ENCODE measurements at places on chromosomes 1 and 21.

DNA sequence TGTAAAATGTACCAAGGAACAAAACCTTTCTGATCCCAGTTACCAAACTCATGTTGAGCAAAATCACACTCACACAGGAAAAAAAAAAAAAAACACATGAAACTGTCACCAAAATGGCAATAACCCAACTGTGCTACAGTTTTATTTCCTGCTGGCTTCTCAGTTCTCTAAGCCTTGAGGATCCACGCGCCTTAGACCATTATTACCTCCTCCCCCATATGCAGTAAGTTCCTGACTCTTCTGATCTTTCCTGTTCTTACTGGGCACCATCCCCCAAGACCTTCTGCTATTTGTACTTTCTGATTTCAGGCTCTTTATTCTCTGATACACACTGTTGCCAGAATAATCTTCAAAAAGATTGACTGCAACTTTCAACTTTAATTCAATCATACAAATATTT lies 79.6 kb downstream of the SLC45A1 start:
- DNase-seq = no peak

DNA sequence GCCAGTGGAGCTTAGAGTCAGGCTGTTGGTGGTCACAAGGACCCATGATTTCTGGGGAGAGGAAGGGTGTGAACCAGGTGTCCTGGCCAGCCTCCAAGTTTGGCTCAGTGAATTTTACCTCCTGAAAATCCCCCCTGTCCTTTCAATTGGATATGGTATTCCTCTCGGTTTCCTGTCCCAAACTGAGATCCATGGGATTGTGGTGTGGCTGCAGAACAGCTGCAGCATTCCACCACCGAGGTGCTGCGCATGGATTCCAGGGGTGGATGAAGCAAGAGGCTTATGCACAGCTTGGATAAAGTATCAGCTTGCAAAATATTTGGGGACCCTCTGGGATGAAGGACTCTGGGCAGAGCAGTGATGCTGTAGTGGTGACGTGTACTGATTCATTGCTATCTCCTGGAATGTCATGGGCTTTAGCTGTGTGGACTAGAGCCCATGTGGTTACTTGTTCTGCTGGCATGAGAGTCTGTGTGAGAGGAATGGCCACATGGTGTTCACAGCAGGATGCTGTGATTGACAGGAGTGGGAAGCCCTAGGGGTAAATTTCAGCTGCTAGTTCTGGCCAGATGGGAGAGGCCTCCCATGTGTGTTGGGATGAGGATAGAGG lies 148.7 kb upstream of the SPAG17 start:
- no peak for DNase-seq

- DNase-seq = no peak
Measured at GRCh38 chr1:23869051-23869450, 961 bp upstream of the FUCA1 start.

- DNase-seq = no peak
Measured at GRCh38 chr1:208923946-208924720, 659.4 kb upstream of the CAMK1G start.

GRCh38 chr1:15325375-15326085 lies 78.5 kb downstream of the FHAD1 start:
- DNase-seq = no peak

- peak; percentile 86 for DNase-seq
Measured at GRCh38 chr1:155206891-155207805, 549 bp downstream of the THBS3 start.

DNA sequence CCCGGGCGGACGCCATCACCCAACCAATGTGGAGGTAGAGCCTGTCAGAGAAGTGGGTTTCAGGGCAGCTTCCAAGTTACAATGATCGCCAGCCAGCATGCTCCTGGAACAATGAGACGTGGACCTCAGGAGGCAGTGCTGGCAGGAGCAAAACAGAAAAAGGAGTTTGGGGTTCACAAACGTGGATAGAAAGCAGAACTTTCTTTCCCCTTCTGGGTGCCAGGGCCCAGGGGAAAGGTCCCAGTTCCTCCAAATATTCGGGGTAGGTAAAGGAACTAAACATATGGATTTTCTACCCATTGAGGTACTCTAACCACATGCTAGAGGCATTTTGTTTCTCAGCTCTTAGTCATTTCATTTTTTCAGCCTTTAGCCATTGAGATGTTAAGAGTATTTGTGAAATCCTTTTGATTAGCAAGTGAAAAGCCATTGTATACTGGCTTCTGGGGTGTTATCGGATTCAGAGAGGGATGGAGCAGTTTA lies 488.4 kb upstream of the ADGRL2 start:
- no peak for DNase-seq

DNA sequence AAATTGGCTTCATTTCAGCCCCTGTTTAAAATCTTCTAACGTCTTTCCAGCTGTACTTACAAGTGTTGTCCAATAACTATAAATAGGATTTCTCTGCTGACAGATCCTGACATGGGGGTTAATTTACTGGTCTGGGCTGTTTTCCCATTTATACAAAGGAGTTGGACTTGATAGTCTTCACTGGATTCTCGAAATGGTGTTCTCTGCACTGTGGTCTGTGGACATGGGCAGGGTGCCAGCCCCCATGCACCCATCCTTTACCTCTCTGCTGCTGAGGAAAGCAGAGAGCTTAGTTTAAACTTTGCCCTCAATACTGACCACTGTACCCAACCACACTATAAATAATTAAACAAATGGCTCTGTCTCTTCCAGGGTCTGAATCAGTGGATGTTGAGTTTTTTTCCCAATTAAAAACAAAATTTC lies 5.2 kb downstream of the DIO1 start:
- no peak for DNase-seq

GRCh38 chr1:25080294-25081209 lies 150.5 kb upstream of the RUNX3 start:
- no peak for DNase-seq

DNA sequence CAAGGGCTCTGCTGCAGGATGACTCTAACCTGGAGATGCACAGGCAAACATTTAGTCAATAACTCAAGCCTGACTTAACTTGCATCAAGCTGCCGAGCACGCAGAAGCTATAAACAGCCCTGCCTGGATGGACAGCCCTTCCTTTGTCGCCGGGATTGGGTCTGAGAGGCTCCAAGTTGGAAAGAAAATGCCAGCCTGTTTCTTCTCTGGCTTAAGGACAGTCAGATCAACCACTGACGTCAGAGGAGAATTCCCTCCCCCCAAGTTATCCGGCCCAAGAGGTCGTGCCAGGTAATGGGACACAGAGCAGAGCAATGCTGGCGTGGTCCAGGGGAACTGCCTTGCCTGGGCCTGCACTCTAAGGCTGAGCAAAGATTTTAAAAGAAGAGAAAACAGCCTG lies 27.1 kb upstream of the LRRC38 start:
- DNase-seq = no peak

- DNase-seq = no peak
Measured at GRCh38 chr1:71698186-71698585, 584.2 kb downstream of the NEGR1 start.

DNA sequence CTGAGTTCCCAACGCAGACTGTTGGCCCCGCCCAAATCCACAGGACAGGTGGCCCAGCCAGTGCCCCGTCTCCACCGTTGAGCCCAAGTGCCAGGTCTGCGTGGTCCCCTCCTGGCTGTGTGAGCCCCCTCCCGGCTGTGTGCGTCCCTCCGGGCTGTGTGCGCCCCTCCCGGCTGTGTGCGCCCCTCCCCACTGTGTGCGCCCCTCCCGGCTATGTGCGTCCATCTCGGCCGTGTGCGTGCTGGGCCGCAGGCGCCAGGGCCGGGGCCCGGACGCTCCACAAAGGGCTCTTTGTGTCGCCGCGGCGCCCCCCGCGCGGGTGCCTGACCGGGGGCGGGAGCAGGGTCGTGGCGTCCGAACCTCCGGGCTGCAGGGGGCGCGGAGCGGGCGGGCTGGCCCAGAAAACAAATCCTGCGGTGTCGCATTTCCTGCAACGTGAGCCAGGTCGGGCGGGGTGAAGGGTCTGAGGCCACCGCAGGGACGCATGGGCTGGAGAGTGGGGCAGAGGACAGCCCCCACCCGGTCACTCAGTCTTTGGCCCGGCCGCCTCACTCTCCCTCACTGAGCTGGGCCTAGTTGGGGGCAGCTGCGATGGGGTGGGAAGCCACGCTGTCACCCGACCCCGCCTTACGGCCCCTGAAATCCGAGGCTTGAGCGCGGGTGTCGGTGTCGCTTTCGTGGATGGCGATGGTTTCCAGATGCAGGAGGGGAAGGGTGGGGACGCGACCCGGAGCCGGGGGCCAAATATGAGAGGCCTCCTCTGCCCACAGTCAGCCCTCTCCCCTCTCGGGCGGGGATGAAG lies 18.8 kb downstream of the TNFRSF25 start:
- DNase-seq = no peak

DNA sequence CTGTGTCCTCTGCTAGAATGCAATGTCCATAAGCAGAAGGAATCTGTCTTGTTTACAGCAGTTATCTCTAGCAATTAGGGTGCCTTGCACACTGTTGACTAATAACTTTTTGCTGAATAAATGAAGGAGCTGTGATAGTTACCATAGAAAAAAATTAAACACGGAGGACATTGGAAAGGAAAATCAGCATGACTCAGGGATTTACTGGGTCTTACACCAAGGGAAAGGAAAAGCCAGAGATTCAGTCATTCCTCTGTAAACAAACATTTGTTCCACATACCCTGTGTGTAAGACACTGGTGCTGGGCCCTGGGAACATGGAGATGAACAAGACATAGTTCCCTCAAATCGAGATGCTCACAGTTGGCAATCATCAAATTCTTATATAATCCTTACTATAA lies 183.3 kb downstream of the PTGER3 start:
- no peak for DNase-seq

GRCh38 chr1:155080312-155081228 lies 1.9 kb downstream of the EFNA3 start:
- DNase-seq = no peak

- no peak for DNase-seq
Measured at GRCh38 chr1:174954073-174954460, 45.7 kb upstream of the CACYBP start.

GRCh38 chr1:177547200-177547599 lies 376.4 kb downstream of the BRINP2 start:
- no peak for DNase-seq

DNA sequence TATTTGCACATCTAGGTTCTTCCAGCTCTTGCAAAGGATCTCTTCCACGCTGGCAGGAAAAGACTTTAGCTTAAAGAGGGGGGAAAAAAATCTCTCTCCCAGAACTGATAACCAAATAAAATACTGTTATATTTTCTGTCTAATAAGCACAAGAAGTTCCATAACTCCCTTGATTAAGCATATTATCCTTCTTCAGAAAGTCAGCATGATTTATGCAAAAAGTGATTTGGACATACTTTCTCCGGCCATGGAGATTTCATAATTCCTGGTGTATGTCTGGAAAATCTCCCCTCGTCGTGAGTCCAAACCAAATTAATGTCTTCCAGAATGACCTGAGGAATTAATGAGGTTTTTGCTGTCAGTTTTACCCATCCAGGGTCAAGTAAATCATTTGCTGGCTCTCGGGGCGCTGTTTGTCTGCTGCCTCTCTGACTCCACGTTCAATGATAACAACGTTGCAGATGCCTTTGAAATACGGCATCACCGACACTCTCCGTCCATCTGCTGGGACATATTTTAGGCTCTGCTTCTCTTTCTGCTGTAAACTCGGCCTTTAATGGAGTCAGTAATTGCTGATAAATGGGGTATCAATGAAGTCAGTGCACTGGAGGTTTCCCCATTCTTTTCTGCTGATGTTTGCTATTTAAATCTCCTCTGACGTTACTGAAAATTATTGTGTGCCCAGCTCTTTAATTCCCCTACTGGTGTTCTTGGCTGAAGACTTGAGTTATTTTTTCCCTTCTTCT lies 112.9 kb downstream of the HLX start:
- DNase-seq = no peak

- DNase-seq = no peak
Measured at GRCh38 chr1:212609701-212610574, 1.4 kb downstream of the ATF3 start.

DNA sequence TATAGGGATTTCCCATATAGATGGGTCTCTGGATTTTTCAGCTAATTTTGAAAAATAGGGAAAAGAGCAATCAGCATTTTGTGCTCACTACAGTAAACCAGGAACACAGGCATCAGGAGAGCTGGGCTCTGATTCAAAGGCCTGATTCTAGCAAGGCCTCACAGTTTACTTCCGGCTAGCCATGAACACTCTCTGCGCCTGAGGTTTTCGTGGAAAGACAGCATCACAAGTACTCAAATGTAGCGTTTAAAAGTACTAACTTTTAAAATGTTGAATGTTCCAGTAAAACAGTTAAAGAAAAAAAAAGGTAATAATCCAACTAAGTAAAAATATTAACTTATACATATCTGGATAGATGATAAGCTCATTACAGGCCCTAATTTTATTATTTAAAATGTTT lies 120.6 kb downstream of the SLC45A1 start:
- DNase-seq = no peak

DNA sequence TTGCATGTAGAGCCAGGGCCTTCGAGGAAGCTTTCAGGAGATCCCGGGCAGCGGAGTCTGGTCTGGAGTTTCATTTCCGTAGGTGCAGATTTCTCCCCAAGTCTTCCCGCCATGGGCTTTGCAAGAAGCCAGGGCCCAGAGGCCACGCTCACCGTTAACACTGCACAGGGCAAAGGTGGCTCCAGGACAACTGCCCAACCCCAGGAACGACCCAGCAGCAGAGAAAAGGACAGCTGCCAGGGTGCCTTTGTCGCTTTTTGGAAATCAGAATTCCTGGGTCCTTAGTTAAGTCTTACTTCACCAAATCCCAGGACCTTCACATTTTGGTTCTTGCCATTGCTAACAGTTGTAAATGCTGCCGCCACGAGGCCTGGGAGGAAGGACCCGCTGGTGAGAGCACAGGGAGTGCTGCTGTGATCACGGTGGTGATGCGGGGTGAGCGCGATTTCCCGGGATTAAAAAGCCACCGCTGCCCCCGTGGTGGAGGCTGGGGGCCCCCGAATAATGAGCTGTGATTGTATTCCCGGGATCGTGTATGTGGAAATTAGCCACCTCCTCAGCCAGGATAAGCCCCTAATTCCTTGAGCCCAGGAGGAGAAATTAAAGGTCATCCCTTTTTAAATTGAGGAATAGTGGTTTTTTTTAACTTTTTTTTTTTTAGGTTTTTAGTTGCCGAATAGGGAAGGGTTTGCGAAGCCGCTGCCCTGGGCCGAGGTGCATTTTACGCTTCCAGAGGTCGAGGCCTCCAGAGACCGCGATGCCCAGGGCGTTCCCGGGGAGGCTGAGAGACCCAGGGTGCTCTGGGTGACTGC lies 8.2 kb downstream of the SIM2 start:
- no peak for DNase-seq

- DNase-seq = no peak
Measured at GRCh38 chr21:30044447-30045064, 104.8 kb upstream of the GRIK1 start.

DNA sequence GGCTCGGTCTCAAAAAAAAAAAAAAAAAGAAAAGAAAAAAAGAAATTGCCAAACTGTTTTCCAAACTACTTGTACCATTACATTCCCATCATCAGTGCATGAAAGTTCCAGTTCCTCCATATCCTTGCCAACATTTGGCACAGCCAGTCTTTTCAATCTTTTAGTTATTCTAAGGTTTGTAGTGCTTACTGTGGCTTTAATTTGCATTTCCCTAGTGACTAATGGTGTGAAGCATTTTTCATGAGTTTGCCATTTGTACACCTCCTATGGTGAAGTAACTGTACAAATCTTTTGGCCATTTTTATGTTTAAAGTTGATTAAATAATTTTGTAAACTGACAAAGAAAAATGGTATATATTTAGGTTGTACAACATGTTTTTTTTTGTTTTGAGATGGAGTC lies 70.7 kb downstream of the DEGS1 start:
- DNase-seq = no peak

GRCh38 chr21:46314441-46315020 lies 9.1 kb downstream of the C21orf58 start:
- DNase-seq = no peak

- DNase-seq = no peak
Measured at GRCh38 chr1:208111646-208112190, 132.5 kb downstream of the PLXNA2 start.

- peak; percentile 18 for DNase-seq
Measured at GRCh38 chr1:151340870-151341754, 5.9 kb downstream of the RFX5 start.

Data from stimulated activated CD8-positive, alpha-beta memory T cell treated with anti-CD3 and anti-CD28 coated beads, Interleukin-2, amount 100 ng/mL, for 1 hour (primary cell).